Stimulated activated CD4-positive, alpha-beta T cell treated with anti-CD3 and anti-CD28 coated beads, Interleukin-2, amount 100 ng/mL, for 48 hours (primary cell): ENCODE measurements at places on chromosomes 2 and 18.

- DNase-seq = no peak
These were observed 7.7 kb downstream of the SLC1A4 start for GRCh38 chr2:64996871-64997307.

DNA sequence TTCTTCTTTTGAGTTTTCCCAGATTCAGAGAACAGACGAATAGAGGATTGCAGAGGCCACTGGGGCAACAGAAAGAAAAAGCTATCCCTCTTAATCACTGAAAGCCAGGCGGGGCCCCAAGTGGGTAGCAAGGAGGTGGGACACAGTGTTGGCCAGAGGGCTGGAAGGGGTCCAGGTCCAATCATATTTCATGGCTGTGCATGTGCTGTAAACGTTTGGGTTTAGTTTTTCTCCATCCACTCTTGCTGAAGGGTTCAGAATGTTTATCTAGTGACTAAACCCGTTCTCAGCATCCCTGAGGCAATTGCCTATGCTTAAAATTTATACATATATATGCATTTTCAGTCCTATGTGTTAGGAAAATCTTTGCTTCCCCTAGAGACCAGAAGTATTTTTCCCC, 99.4 kb upstream of the EPHA4 start:
- DNase-seq = no peak

DNA sequence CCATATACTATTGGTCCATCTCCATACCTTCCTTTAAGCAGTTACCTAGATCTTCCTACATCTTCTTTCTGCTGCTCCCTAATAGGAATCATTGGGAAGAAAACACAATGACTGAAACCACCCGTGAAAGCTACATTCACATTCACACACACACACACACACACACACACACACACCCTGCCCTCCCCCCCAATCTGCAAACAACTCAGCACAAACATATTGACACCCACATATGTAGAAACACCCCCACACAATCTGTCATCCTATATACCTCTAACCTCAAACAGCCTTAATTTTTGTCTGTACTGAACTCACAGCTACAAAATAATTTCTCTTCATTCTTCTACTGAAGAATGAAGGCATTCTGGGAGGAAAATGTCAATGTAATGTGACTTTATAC, 63.8 kb downstream of the KLF7 start:
- DNase-seq = no peak

GRCh38 chr2:161161074-161161706, 962 bp downstream of the TANK start:
- no peak for DNase-seq

DNA sequence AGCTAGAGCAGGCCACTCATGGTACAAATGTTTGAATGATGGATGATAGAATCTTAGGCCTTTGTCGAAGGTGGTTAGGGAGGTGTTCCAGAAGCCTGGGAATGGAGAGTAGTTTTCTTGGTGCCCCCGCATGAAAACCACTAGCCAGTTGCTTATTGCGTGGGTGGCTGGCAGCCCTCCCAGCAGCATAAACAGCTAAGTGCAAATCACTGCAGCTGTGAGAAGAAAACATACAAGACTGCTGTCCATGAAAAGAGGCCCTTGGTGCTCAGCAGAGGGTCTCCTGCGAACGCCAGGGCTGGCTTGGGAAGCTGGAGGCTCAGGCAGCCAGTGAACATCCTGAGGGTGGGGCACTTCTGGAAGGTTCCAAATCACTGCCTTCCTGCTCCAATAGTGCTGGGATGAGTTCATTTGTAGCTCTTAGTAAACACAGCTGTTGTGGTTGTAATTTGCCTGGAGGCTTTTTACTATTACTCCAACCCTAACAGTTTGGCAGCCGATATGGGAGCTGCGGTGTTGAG, 118.8 kb downstream of the MGAT5 start:
- no peak for DNase-seq

GRCh38 chr2:96811917-96812316, 4.2 kb upstream of the CNNM3 start:
- DNase-seq = no peak

GRCh38 chr2:24830351-24830750, 37.1 kb downstream of the CENPO start:
- no peak for DNase-seq
